HuH-7 (cell line): ENCODE measurements at places on chromosomes 16 and 17.

DNA sequence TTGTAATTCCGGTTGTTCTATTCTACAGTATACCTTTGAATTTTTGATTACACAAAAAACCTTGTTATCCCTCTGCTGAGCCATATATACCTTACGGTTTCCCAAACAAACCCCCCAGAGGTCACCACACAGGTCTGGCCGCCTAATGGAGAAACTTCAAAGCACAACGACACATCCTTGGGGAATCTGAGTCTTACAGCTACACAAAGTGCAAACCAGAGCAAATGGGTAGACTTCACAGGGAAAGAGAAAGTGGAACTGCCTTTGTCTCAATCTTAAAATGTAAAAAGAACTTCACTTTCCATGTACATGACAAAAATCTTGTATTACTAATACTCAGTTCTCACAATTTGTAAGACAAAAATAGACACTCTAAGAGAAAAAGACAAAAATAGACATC lies 2.7 kb downstream of the FBXO31 start:
- no peak for DNase-seq

DNA sequence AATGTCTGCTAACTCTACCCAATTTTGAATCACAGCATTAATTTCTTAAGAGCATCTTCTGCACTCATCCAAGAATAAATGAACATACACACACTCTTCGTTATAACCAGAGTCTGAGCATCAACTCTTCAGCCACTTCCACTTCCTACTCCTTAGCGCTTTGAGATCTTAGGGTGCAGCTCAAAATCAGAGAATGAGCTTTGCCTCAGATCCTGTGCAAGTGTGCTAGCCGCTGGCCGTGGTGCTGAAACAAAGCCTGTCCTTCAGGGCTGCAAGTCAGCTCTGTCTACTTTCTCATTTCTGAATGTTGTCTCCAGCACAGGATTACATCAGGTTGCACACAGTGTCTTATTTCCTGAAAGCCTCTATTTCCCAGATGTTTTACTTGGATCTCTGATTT lies 165.4 kb downstream of the AIPL1 start:
- peak; percentile 22 for DNase-seq

GRCh38 chr16:11319529-11320146 lies 25.6 kb upstream of the RMI2 start:
- DNase-seq: no peak

DNA sequence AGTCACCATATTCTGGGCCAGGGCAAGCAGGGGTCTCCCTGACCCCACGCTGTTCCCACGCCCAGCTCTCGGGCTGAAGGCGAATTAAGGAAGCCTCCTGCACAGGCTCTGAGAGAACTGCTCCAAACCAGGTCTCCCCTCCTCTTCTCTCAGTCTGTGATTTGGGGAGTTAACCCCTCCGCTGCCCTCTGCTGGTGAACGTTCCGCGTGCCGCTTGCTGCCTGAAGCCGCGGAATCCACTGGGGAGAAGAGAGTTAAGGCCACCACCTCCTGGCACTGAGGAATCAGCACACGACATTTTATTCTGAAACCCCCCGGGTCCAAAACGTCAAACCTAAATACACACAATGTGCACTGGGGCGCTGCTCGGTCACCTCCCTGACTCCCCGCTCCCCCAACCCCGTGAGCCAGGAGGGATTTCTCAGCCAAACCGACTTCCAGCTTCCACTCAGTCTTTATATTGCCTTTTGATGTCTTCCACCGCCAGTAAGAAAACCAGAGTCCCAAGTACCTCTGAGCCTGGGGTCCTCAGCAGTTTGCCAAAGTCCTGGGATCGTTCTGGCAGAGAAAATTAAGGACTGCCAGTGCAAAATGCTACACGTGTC lies 54.4 kb upstream of the RCVRN start:
- DNase-seq: peak; percentile 34

DNA sequence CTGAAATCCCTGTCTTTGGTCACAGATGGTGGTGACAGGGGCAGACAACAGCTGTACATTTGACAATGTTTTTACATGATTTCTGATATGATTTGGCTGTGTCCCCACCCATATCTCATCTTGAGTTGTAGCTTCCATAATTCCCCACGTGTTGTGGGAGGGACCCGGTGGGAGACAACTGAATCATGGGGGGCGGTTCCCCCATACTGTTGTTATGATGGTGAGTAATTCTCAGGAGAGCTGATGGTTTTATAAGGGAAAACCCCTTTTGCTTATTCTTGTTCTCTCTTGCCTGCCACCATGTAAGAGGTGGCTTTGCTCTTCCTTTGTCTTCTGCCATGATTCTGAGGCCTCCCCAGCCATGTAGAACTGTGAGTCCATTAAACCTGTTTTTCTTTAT lies 353.9 kb downstream of the CPPED1 start:
- DNase-seq: no peak

DNA sequence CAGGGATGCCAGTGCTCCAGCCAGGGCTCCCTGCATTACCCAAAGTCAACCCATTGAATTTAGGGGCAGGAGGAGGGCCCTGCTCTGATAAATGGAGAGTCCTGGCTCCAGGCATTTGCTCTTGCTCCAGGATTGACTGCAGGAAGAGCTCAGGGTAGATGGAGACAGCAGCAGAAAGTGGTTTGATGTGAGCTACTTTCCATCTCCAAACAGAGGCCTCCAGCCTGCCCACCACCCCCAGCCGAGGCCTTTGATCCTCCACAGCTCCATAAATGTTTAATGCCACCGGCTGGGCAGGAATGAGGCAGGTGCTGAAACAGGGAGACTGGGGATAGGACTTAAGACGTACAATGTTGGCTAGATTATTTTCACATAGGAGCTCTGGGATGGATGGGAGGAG lies 4.3 kb upstream of the SEZ6 start:
- no peak for DNase-seq

GRCh38 chr16:26155221-26155620 lies 463.5 kb downstream of the HS3ST4 start:
- no peak for DNase-seq

DNA sequence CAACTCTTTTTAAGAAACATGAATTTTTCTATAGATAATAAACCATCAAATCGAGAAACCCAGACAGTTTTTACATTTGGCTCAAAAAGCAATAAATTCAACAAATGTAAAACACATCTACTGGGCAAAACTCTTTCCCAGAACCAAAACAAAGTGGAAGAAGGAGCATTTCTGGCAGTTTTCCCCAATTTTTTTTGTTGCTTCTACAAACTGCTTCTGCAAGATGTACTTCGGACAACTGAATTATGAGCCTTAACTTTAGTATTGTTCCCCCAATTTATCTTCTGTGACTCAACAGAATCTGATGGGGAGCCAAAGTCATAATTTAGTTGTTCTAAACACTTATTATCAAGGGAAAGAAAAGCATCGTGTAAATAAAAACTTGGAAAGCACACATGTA lies 1047.2 kb downstream of the CDH11 start:
- DNase-seq: no peak

GRCh38 chr17:50953831-50954601 lies 87.9 kb upstream of the TOB1 start:
- no peak for DNase-seq

GRCh38 chr17:73286863-73287296 lies 24.9 kb downstream of the CDC42EP4 start:
- no peak for DNase-seq

DNA sequence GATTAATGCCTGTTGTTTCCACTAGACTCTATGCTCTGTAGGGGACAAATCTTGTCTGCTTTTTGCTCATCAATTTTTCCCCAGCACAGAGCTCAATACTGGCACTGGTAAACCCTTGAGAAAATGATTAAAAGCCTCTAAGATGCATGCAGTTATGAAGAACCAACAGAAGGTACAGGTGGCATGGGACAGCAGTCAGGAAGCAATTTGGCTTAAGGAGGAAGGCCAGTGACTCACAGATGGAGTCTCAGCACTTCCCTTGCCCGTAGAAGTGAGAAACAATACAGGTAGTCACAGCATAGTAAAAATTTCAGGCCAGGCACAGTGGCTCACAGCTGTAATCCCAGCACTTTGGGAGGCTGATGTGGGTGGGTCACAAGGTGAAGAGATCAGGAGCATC lies 504.7 kb upstream of the RBFOX1 start:
- no peak for DNase-seq

GRCh38 chr17:57892820-57893595 lies 43.2 kb upstream of the MRPS23 start:
- peak; percentile 95 for DNase-seq

DNA sequence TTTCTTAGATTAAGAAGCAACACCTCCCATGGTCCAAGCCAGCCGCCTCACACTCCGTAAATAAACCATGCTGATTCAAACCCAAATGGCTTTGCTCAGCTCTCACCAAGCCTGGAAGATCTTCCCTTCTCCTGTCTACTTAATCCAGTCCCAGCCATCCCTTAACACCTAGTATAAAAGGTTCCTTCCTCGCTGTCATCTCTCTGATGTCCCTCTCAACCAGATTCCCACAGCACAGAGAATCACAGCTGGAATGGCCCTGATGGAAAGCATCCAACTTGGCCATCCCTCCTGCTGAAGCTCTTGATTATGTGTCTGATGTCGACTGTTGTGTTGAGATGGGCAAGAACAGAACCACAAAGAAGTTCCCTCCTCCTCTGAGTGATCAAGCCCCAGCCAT lies 50.6 kb upstream of the ADCY9 start:
- DNase-seq: no peak

GRCh38 chr17:73265646-73266640 lies 4.3 kb upstream of the CPSF4L start:
- DNase-seq: no peak

DNA sequence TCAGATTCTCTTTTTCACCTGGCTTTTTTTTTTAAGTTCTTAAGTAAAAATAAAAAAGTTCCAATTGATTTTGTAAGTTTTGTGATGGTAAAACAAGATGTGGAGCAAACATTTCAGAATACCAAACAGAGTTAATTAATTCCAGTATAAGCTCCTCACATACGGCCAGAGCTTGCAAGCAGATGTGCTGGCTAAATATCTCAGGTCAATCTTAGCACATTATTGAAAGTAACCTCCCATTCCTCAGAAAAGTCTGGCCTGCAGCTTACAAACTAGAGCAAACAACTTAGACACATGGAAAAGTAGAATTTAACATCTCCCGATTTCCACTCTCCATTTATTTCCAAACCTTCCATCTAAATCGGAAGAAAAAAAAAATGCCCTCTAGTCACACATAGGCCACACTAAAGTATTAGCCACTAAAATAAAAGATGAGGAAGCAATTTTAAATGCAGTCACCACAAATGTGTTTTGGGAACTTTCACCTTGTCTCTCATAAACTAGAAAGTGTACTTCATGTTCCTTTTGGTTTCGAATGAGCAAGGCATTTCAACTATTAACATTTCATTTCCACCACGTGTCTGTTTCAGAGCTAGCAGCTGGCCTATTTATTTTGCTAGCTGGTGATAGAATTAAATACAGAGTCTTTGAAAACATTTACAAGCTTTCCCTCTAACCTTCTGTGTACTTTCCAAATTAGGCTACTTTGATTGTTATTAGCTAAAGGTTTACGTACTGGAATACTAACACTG lies 143.3 kb downstream of the STX8 start:
- no peak for DNase-seq

DNA sequence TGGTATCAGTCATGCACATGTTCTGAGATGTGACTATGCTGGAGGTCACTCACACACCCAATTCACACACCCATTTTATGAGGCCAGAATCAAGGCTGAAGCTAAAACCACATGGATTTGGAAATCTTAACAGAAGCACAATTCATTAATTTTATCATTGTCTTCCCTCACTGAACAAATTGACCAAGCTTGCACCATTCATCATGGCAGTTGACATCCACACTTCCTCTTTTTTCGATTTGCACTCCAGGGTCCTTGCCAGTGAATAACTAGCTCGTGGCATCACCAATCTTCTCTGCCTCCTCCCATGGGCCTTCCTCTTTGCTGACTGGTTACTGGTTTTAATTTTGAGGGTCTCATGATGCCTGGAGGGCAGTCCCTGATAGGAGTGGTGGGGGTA lies 123.0 kb upstream of the ASIC2 start:
- no peak for DNase-seq

DNA sequence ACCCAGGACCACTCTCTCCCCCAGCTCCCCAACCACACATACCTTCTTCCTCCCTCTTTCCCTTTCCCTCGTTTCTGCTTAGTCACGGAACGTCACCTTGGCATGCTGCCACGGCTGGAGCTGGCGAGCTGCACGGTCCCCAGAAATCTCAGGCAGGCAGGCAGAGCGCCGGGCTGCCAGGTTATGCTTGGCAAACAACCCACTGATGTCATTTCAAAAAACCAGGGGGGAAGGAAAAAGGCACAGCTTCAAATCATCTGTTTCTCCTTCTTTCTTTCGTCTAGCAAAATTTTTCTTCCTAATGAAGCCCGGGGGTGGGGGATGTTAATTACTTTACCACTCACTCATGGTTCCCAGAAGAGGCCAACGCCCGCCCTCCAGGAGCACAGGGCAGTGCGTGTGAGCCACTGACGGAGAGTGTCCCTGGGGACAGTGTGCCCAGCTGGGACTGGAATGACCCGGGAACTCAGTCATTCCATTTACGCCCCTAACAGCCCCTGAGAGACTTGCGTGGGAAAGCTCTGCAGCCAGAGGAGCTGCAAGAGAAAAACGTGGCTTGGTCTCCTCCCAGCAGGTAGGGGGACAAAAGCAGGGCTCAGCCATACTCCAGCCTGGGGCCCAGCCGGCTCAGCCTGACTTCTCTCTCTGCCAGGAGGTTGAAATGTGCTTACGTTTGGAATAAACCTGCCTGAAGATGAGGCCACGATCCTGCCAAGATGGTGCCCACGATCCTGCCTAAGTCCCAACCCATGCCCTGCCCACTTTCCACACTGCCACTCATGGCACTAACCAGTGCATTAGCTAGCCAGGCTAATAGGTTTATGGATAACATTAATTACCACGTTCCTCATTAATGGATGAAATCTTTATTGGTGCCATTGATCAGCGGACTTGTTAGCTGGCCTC lies 198.9 kb downstream of the ZFHX3 start:
- DNase-seq: peak; percentile 32

DNA sequence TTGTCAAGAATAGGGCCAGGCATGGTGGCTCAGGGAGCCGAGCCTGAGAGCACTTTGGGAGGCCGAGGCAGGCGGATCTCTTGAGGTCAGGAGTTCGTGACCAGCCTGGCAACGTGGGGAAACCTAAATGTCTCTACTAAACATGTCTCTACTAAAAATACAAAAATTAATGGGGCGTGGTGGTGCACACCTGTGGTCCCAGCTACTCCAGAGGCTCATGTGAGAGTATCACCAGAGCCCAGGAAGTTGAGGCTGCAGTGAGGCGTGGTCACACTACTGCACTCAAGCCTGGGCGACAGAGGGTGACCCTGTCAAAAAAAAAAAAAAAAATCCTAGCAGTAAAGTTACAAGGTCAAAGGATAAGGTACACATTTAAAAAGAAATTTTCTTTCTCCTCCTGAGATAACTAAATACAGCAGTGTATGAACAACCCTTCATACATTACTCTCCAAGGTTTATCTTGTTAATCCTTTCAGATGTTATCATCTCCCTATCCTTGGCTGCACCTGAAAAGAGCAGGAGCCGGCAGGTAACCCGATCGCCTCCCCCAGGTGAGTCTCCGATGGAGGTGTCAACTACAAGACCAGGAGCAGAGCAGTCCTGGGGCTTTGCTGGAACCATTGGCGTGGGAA lies 122.3 kb downstream of the GOSR1 start:
- no peak for DNase-seq

DNA sequence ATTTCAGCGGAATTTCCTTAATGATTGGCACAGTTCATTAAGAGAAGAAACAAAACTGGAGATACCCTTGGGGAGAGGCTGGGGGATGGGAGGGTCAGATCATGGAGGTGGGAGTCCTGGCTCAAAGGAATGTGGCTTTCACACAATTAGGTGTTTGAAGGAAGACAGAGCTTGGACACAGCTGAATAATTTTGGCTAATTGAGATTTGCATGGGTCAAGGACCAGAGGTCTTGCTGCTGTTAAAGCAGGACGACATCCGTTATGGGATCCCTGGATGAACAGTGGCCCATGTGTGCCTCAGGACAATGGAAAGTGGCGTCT lies 160.3 kb downstream of the HS3ST3B1 start:
- no peak for DNase-seq
